ENCODE measurements at places on chromosomes 11 and 22.
A peak's percentile ranks its signal among the peaks of the same experiment; 100 is the strongest.

DNA sequence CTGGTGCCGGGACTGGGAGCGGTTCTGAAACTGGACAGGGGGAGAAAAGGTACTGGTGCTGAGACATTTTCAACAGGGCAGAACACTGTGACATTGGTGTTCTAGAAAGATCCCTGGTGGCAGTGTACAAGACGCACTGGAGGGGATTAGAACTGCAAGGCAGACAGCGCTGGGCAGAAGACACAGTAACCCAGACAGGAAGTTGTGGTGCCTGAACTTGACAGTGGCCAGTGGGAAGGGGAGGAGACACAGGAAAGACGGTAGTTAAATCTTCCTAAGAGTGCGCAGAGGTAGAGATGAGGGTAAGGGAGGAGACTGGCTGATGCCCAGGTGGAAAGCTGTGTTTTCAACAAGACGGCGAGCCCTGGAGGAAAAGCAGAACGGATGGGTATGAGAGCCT is 24.5 kb downstream of the FAM227A start:
- no peak for DNase-seq

GRCh38 chr22:17802822-17803221 is 28.6 kb upstream of the BID start:
- DNase-seq: no peak

DNA sequence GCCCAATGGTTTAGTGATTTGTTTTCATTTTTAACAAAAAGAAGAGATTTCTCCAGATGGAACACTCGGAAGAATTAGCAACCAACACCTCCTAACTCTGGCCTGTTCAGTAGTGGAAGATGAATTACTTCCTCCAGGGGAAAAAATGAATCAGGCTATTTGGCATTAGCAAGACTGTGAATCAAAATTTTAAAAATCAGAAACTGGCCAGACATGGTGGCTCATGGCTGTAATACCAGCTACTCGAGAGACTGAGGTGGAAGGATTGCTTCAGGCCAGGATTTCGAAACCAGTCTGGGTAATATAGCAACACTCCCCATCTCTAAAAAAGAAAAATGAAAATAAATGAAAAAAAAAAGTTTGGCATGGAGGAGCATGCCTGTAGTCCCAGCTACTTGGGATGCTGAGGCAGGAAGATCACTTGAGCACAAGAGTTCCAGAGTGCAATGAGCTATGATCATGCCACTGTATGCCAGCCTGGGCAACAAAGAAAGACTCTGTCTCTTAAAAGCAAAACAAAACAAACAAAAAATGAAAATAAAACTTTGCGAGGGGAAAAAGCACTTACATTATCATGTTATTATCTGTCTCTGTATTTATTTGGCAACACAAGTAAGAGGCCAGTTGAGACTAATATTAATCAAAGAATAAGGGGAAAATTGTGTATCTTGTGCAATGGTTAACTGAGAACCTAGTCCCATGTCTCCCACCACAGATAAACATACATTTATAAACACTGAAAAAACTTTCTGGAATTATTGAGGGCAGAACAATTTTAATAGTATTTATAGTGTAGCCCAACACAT is 796.3 kb upstream of the ANO3 start:
- no peak for DNase-seq

DNA sequence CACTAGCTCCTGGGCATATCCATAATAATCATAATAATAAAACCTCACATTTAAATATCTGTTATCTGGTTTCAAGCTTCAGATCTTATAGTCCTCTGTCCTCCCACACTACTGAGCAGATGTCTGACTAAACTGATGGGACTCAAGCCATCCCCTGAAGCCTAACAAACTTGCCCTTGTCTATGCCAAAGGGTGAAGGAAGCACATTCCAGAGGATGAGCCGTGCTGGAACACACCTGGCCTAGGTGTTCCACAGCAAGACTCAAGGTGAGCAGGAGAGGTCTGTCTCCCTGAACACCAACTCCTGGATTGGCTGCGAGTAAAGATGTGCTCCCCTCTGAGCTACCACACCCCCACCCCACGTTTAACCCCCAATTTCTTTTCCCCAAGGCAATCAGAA is 14.7 kb downstream of the SCUBE2 start:
- DNase-seq: no peak

DNA sequence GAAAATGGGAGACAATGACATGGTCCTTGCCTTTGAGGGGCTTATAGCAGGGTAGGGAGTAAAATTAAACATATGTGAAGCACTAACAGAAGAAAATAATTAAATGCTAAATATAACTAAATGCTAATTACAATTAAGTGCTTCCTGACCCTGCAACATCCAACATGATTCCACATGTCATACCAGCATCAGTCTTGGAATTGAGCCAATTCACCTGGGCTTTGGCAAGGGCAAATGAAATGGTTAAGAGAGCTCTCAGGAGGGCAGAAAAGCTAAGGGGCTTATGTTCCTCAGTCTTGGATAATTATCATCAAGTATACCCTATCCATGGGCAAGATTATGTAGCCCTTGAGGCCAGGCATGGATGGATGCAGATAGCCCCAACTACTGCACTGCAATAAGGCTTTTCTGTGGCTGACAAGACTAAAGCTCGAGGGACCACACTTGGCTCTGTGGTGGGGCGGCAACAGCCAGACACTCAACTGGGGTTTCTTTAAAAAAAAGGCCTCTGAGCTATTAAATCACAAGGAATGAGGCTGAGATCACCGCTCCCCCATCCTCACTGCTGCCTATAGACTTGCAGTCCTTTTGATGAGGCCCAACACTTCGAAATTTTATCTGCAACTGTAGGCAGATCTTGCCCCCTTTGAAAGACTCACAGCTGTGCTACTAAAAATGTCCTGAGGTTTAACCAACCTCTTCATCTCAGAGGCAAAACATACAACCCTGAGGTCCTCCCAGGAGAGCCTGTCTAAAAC is 39.0 kb downstream of the IL18BP start:
- DNase-seq: no peak

GRCh38 chr11:117613521-117613920 is 183.5 kb downstream of the DSCAML1 start:
- no peak for DNase-seq

GRCh38 chr11:85590848-85591483 is 36.2 kb downstream of the DLG2 start:
- DNase-seq: no peak

- DNase-seq: no peak
Measured at GRCh38 chr11:124082371-124082770, 32.9 kb upstream of the VWA5A start.

GRCh38 chr11:70244698-70245097 is 25.8 kb upstream of the PPFIA1 start:
- no peak for DNase-seq

DNA sequence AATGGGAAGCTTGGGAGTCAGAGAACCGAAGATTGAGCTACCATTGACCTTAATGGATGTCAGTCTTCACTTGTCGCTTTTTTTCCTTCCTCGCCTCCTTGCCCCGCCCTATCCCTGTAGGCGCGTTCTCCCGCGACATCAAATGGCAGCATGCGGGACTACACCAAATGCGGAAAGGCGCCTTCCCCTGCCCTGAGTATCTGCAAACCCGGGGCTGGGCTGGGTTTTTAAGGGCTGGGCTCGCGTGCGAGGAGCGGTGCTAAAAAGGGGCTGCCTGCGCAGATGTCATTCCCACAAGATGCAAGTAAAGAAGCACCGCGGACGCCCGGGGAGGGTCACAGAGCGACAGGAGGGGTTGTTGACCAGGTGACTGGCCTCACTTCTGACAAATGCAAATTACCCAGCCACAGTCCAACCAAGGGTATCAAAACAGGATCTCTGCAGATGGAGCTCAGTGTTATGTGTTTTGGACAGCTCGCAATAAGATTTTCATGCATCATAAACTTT is 4.7 kb upstream of the FAM111B start:
- DNase-seq: peak; percentile 77

DNA sequence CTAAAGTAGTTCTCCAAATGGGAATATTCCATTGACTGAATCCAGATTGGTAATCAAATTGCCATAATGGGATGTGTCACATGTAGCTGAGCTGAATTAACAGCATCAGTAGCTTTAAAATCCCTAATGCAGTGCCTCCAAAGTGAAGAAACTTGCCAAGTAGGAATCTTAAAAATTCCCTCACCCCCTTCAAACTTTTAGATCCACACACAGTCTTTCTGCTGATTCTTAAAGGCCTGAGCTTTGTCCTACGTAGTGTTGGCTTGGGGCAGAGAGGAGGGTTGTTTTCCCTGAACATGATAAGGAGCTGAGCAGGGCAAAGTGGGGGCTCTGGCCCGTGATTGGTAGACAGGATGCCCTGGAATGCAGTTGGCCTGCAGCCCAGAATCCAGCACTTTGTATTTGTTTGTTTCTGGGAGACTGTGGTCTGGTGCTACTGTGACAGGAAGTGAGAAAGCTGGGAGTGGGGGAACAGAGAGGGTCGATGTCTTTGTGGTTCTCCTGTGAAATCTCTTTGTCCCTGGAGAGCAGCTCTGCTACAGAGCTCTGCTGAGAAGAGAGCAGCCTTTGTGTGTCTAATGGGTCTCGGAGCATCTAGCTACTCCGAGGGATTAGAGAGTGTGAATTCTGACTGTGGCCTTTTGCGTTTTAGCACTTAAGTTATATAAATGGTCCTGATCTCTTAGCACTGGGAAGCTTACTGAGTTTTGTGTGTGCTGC is 16.9 kb downstream of the CTNND1 start:
- DNase-seq: no peak

- DNase-seq: no peak
Measured at GRCh38 chr22:27792452-27793161, 8.9 kb downstream of the MN1 start.

DNA sequence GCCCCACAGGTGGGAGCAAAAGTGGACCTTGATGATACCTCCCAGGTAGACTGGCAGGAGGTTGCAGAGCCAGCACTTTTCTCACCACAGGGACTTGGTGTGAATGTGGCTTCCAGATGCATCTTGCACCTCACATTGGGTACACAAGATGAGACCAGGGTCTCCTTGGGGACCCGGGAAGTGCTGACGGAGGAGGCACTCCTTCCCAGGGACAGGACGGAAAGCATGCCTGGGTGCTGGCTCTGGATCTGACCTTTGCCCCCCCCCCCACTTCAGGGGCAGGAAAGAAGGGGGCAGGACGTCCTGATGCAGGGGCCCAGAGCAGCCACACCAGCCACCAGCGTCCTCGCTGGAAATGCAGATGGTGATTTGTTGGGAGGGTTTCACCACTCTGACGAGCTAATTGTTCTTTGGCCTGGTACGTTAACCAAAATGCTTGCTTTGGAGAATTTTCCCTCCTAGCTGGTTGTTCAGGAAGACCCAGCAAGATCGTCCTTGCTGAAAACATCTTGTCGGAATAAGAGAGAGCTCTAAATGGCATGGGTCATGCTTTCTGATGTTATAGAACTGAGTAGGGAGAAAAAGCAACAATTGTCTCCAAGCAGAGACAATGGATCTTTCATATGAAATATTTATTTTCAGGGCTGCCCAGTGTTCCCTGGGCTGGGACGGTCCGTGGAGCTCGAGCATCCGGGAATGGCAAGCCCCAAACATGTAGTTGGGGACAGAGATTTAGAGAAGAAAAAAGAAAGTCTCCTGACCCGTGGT is 74.4 kb upstream of the PPARA start:
- DNase-seq: no peak

DNA sequence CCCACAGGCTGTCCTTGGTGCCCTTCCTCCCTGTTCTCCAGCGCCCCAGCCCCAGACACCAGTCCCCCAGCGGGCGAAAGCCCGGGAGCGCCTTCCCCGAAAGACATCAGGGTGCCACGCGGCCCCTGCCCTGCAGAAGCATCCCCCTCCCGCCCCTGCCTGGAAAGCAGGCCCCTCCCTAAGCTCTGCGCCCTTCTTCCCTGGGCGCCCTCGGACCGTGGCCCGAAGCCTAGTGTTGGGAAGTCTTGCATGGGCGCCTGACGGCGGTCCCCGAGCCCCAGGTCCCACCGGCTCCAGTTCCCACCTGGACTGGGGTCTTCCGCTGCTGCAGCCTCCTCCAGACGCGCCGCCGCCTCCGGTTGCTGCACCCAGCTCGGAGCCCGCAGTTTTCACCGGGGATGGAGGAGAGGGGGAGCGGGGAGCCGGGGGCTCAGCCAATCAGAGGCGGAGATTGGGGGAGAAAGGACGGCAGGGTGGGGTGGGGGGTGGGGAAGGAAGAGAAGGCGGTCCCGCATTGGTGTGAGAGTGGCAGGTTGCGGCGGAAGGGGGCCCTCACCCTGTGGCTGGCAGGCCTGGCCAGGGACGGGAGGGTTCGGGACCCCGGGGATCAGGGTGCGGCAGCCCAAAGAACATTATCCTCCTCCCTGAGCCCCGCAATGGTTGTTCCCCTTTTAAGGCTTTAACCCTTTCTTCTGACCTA is at the start of gene THY1:
TSS of gene THY1 (minus strand) at position 364 of the 700 bp plus-strand sequence. CDS start 2,267 bp downstream, outside the sequence.
- no peak for DNase-seq

GRCh38 chr11:106012744-106013143 is 9.3 kb downstream of the MSANTD4 start:
- DNase-seq: no peak

DNA sequence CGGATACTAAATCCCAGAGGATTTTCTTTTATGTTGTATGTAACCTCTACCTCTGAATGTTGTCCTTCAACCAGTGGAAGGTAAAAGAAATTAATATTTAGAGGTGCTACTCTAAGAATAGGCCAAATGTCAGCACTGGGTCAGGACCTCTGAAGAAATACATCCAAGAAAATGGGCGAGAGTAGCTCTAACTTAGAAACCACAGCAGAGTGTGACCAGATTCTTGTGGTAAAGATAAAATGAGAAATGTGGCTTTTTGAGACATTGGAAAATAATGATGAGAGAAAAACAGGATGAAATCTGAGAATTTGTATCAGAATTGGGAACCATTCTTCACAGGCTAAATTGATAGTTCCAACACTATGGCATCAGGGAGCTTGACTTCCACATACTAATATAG is 63.5 kb downstream of the CSTPP1 start:
- DNase-seq: no peak

DNA sequence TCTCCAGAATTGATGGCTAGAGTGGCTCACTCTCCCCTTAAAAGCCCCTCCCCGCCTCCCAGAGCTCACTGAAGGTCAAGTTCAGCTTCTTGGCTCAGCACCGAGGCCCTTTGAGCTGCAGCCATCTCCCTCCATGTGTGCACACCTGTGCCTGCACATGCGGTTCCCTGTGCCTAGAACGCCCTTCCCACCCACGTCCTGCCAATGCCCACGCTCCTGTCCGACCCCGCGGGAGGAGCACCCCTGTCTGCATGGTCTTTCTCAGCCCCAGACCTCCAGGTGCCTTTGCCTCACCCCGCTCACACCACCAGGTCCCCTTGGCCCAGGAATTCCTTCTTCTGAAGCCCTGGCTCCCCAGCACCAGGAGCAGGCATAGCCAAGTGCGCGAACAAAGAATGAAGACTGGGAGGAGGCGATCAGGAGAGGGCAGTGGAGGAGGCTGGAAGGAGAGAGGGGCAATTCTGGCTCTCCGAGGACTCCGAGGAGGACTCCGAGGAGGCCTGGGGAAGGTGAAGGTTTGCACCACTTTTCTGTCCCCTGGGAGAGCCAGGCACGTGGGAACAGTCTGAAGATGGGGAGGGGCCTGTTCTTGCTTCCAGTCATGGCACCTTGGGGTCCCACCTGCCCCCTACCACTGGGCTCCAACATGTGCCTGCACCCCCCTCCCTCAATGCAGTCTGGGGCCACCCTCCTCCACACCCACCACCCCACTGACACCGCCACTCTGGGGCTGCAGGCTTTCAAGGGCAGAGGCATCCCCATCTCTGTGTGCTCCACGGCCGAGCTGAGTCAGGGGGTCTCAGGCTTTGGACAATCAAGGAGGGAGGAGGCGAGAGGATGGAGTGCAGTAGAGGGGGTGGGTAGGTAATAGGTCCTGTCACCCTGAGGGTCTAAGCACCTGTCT is 17.7 kb downstream of the IGF2 start:
- DNase-seq: no peak

GRCh38 chr11:62400281-62400680 is 18.6 kb upstream of the SCGB1A1 start:
- DNase-seq: no peak

Data from activated CD4-positive, alpha-beta T cell treated with anti-CD3 and anti-CD28 coated beads, Interleukin-2, amount 50 U/mL, for 16 hours (primary cell).